ENCODE measurements at places on chromosomes 1 and 21.
A peak's percentile ranks its signal among the peaks of the same experiment; 100 is the strongest.

GRCh38 chr1:36585569-36586548 lies 103.1 kb upstream of the CSF3R start:
- no peak for DNase-seq

- DNase-seq, result peak; percentile 61
Measured at GRCh38 chr1:118304722-118305359, 119.8 kb upstream of the SPAG17 start.

DNA sequence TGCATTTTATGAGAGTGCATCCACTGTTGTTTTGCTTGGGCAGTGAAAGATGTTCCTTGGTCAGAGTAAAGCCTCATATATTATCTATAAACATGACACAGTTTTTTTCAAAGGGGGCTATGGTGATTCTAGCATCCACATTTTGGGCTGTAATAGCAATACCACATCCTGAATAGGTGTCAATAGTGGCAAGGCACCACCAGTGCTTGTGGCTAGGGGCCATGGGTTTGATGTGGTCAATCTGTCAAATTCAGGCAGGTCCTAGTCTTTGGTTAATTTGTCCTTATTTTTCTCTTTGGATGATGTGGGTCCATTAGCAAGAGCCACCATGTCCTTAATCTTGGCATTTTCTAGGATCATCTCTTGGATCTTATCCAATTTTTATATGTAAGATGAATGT lies 13.1 kb downstream of the CD1E start:
- DNase-seq, result no peak

DNA sequence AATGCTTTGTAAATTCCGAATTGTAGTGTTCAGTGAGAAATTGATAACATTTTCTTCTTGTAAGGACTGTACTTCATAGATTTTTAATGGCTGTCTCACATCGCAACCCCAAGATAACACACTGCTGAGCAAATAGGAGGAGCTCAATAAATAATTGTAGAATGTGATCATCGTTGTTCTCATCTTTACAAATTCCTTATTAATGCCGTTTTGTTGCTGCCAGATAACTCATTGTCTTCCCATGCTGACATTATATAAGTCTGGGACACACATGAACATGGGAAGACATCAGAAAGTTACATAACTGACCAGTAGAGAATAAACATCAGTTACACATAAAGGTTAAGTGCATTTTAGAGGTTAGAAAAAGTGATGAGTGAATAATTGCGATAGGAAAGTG lies 46.4 kb upstream of the TSPAN2 start:
- peak; percentile 86 for DNase-seq

- DNase-seq, result no peak
Measured at GRCh38 chr1:170598618-170599017, 65.3 kb upstream of the PRRX1 start.

- peak; percentile 19 for DNase-seq
Measured at GRCh38 chr1:207938016-207938415, 27.1 kb upstream of the CD34 start.

DNA sequence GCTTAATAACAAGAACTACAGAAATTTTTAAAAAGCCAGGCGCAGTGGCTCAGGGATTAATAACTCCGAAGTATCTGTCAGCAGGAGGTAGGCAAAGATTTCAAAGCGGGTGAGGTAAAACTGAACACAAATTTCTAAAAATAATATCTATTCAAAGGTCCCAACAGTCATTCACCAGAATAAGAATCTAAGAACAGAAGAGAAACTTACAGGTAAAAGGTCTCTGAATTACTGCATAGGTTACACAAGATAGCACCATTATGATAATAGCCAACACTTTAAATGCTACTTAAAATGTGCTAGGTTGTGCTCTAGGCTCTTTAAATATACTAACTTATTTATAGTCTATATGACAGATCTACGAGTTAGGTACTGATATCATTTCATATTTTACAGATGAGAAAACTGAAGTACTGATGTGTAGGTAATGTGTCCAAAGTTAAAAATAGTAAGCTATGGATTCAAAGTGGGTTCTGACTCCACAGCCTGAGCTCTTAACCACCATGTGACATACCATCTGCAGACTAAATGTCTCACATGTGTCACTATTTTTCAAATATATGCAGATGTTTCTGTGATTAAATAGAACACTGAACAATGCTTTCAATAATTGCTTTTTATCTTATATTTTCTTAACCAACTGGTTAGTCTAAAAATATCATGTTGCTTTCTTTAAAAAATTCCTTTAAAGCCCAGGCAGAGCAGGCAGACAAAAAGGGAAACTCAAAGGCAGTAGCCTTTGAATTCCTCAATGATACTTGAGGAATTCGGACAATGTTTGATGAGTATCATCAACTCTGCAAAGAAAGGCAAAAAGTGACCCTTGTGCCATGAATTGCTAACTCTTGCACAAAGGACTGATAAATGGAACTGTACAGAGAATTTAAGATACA lies 80.5 kb upstream of the TTC39A start:
- peak; percentile 73 for DNase-seq

Measured in fibroblast of skin of right biceps (primary cell).